ENCODE measurements at places on chromosomes 4 and X.

DNA sequence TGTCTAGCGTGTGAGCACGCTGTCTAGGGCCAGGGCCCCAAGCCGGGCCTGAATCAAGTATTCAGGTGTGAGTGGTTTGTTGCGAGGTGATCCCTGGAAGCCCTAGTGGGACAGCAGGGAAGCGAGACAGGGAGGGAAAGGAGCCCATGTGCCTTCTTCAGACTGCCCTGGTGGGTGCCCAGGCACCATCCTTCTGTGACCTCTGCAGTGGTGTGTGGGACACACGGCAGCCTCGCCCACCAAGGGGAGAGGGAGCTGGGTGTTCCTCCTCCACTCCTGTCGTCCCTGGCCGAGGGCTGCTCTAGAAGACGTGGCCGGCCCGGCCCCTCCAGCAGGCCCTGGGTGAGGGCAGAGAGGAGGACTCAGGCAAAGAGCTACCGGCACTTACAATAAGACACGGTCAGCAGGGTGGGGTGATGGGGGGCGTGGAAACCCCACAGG, 47.4 kb downstream of the HTRA3 start:
- no peak overlapping the region for H3K4me3 ChIP-seq
- H3K27ac ChIP-seq, result no peak overlapping the region
- H3K36me3 ChIP-seq, result no peaks in the 10 kb centered on the region
- no peak for DNase-seq
- no peaks in the 10 kb centered on the region for H3K4me1 ChIP-seq

DNA sequence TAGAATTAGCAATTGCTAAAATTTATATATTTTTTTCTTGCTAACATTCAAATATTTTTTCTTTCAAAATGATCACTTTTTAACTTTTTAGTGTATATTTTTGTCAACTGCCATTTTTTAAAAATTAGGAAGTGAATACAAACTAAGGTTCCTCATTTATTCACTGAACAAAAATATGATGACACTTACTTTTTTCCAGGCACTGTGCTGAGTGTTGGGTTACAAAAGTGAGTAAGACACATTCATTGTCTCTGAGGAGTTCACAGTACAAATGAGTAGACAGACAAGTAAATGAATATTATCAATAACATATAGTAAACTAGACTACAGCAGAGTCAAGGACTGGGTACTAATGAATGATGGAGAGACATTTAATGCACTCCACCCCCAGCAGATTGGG, 543.5 kb downstream of the PDHA2 start:
- H3K27ac ChIP-seq, result no peak overlapping the region
- H3K4me1 ChIP-seq, result no peaks in the 10 kb centered on the region
- H3K4me3 ChIP-seq, result no peak overlapping the region
- H3K27me3 ChIP-seq, result no peaks in the 10 kb centered on the region

GRCh38 chr4:189090174-189090814, 850.4 kb upstream of the FRG1 start:
- DNase-seq, result no peak
- H3K36me3 ChIP-seq, result no peaks in the 10 kb centered on the region
- H3K27me3 ChIP-seq, result no peaks in the 10 kb centered on the region
- H3K4me1 ChIP-seq, result no peaks in the 10 kb centered on the region
- no peak overlapping the region for H3K4me3 ChIP-seq
- H3K27ac ChIP-seq, result no peak overlapping the region

GRCh38 chr4:56823933-56824600, 2.6 kb upstream of the SPINK2 start:
- no peak overlapping the region for H3K4me3 ChIP-seq
- H3K4me1 ChIP-seq, result peaks cover 12% of the 10 kb centered on the region
- H3K36me3 ChIP-seq, result no peaks in the 10 kb centered on the region
- no peak for DNase-seq

DNA sequence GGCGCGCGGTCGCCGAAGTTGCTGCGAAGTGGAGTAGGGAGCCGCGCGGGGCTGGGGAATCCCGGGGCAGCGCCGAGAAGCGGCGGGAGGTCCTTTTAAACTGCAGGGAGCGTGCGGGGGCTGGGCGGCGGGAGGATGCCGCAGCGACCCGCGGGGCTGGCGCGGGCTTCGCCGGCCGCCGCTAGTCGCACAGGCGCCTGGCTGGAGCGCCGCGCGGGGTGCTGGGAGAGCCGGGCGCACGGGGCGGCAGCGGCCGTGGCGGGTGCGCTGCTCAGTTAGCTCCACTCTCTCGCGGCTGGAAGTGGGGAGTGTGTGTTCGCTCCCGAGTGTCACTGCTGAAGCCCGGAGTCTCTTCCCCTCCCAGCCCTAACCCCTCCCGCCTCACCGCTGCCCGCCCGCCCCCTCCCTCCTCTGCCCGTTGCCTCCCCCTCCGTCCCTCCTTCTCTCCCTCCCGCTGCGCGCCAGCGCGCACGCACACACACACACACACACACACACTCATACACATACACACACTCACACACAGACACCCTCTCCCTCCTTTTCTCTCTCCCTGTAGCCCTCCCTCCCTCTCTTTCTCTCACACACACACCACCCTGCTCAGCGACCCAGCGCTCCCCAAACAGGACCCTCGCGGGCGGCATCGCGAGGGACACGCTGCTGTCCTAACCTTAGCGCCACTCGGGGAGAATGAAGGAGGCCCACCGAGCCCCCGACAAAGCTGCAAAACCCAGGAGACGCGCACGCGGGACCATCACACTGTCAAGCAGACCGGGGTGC, at the start of gene NDNF:
Gene NDNF, minus strand, starts transcription at position 312 of the 780 bp plus-strand sequence. CDS start 26,698 bp downstream, outside the sequence.
- peaks cover 22% of the 10 kb centered on the region for H3K4me1 ChIP-seq
- peak; percentile 21 for DNase-seq
- H3K4me3 ChIP-seq, result peak within 1 kb of the TSS; percentile 51
- no peak within 1 kb of the TSS for H3K27ac ChIP-seq

DNA sequence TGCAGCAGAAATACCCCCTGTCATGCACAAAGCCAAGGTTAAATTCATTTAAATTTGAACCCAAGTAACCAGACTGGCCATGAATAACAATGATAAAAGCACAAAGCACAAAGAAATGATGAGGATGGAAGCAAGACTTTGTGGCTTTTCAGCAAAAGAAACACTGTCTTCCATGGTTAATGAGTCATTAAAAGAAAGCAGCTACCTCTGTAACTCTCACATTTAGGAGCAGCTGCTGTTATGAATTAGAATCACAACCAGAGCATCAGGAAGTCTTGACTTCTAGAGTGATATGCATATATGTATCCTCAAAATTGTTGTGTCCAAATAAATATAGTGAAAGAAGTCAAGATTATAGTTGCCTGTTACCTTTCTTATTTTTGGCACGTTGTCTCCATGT, 70.7 kb upstream of the RPS6KA6 start:
- DNase-seq, result no peak
- no peaks in the 10 kb centered on the region for H3K27me3 ChIP-seq
- H3K27ac ChIP-seq, result no peak overlapping the region
- H3K36me3 ChIP-seq, result no peaks in the 10 kb centered on the region
- no peaks in the 10 kb centered on the region for H3K4me1 ChIP-seq
- no peak overlapping the region for H3K4me3 ChIP-seq

GRCh38 chr4:113159942-113160545, 110.6 kb downstream of the ANK2 start:
- H3K27me3 ChIP-seq, result no peaks in the 10 kb centered on the region
- H3K27ac ChIP-seq, result no peak overlapping the region
- DNase-seq, result no peak
- no peak overlapping the region for H3K4me3 ChIP-seq
- no peaks in the 10 kb centered on the region for H3K36me3 ChIP-seq

DNA sequence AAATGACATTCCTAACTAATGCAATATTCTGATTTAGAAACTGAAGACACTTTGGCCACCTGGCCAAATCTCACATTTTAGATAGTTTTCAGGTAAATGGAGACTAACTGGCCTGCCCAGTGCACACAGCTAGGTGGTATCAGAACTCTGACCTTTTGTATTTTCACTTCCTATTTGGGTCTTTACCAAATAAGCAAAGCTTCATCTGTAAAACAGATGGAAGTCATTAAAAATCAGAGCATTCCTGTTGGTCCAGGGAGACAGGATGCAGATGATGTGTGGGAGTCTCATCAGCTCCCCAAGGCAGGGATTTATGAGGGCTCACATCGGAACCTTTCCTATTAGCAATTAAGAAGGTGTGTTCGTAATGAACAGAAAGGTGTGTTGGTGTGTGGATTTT, 57.7 kb downstream of the ARHGAP10 start:
- H3K36me3 ChIP-seq, result no peaks in the 10 kb centered on the region
- peaks cover 5% of the 10 kb centered on the region for H3K4me1 ChIP-seq
- no peaks in the 10 kb centered on the region for H3K27me3 ChIP-seq
- no peak for DNase-seq

DNA sequence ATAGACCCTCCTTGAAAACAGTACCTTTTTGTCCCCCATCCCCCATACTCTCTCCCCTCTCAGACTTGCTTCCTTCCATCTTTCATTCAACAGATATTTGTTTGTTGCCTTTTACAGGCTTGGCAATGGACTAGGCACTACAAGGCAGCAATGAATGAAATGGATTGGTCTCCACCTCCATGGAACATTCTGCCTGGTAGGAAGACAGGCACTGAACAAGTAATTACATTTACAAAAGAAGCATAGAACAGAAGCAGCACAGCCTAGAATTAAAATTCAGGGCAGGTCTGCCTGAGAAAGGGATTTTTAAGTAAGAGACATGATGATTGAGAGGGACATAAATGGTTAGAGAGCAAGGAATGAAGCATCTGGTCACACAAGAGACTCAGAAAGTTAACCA, 346.1 kb downstream of the GRXCR1 start:
- H3K27ac ChIP-seq, result no peak overlapping the region
- H3K4me1 ChIP-seq, result no peaks in the 10 kb centered on the region
- no peaks in the 10 kb centered on the region for H3K36me3 ChIP-seq

DNA sequence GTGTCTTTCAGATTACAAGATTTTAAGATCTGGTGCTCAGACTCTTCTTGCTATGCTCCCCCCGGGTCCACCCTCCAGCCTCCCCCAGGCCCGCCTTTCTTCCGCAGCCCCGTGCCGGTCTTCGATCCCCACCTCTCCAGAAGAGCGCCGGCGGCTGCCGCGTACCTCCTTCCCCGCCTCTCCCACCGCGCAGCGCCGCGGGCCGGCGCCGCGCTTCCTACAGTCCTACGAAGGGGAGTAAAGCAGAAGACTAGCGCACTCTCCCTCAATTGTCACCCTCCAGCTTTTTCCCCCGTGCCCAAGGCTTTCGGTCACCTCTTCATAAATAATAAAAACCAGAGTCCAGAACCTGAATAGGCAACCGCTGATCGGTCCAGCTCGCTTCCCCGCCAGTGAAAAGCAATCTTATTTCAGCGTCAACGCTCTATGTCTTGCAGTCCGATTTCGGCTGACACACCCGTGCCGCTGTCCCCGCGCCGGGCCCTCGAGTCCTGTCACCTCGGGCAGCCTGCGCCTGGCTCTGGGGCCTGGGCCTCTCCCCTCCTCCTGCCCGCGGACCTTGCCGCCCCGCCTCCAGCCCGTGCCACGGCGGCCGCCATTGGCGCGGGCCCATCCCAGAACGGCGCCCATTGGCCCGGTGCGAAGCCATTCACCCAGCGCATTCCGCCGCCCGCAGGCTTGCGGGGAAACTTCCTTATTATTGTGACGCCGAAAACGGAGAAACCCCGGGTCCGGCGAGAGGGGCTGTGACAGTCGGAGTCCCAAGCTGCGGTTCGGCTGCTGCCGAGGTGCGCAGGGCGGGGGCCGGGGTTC, at the start of gene HERC3:
Gene HERC3, plus strand, starts transcription at position 694 of the 813 bp plus-strand sequence. CDS start 13,344 bp downstream, outside the sequence.
- DNase-seq, result peak; percentile 76
- H3K36me3 ChIP-seq, result no peaks in the 10 kb centered on the region
- H3K27ac ChIP-seq, result peak within 1 kb of the TSS; percentile 83

GRCh38 chrX:9488586-9488985, 23.7 kb downstream of the TBL1X start:
- H3K4me1 ChIP-seq, result no peaks in the 10 kb centered on the region
- no peak for DNase-seq
- H3K4me3 ChIP-seq, result no peak overlapping the region
- no peaks in the 10 kb centered on the region for H3K36me3 ChIP-seq
- H3K27ac ChIP-seq, result no peak overlapping the region
- H3K27me3 ChIP-seq, result no peaks in the 10 kb centered on the region
